ENCODE measurements at places on chromosomes 7 and 10.

GRCh38 chr10:118754229-118754555 is 578 bp downstream of the CACUL1 start:
- DNase-seq, result peak; percentile 73

GRCh38 chr10:50622706-50623662 is 772 bp downstream of the SGMS1 start:
- DNase-seq, result peak; percentile 81

DNA sequence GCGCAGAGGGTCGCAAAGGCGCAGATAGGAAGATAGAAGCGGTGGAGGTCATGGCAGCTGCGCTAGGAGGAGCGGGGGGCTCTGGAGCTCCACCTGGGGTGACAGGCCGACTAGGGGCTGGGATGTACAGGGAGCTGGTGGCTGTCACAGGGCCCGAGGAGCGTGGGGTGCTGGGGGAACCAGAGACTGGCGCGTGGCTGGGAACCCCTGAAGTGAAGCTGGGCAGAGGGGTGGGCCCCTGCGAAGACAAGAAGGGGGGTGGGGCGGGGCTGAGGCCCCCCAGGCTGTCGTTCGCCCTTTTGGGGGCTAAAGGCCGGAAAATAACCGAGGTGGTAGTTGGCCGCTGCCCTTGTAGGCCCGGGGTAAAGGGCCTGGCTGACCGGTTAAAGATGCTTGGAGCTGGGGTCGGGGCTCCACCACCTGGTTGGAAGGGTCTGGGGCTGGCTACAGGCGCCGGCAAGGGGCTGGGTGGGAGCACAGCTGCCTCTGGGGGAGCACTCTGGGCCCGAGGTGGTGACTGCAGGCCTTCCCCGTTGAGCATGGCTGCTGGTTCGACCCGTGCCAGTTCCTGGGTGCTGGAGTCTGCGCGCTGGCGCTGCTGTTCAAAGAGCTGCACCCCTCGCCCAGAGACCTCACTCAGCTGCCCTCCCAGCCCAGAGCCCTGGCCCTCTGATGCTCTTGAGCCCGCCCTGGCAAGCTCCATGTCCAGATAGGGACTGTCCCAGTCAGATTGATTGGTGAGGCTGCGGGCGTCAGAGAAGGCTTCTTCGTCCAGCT is 6.8 kb upstream of the MYOZ1 start:
- no peak for DNase-seq

GRCh38 chr10:48924988-48925387 is 14.7 kb downstream of the LRRC18 start:
- DNase-seq, result no peak
